NCI-H2107 (cell line): ENCODE measurements at places on chromosomes 13 and 19.
A peak's percentile ranks its signal among the peaks of the same experiment; 100 is the strongest.

DNA sequence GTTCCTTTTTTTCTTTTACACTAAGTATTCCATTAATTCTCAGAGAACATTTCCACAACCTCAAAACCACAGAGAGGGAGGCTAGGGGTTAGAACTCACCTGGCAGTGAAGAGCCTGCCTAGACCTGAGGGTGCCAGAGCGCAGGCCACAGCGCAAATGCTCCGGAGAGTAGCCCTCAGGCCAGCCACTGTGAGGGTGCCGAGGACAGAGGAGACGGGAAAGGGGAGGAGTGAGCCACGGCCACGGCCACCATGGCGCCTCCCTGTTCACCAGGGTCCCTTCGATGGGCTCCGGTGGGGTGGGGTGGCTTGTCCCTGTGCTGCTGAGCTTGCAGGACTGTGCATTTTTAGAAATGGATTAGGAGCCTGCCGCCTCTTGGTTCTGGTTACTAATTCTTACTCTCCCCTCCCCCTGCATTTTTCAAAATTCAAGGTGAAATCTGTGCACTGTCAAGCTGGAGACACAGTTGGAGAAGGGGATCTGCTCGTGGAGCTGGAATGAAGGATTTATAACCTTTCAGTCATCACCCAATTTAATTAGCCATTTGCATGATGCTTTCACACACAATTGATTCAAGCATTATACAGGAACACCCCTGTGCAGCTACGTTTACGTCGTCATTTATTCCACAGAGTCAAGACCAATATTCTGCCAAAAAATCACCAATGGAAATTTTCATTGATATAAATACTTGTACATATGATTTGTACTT lies 58.8 kb downstream of the GGACT start:
- DNase-seq = no peak

DNA sequence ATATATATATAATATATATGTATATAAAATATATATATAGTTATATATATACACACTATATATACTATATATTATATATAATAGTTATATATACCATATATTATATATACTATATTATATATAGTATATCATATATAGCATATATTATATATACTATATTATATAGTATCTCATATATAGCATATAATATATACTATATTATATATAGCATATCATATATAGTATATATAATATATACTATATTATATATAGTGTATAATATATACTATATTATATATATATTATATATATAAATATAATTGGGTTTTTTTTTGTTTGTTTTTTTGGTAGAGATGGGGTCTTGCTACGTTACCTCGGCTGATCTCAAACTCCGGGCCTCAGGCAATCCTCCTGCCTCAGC lies 11.6 kb upstream of the HNRNPL start:
- no peak for DNase-seq

DNA sequence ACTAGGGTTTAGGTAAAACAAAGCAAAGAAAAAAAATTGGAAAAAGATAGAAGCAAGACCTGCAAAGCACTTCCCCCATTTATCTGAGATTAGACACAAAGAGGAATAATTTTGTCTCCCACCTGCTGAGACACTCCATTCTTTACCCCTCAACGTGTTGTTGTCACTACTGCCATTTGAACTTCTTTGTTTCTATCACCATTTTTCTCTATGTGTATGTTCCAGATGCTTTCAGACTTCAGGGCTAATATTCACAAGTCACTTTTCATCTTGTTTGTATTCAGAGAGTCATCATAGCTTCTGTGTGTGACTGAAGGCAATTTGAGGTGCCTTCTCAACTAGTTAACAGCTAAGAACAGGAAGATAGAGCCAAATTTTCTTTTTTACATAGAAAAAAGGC lies 512.5 kb downstream of the TBC1D4 start:
- no peak for DNase-seq

DNA sequence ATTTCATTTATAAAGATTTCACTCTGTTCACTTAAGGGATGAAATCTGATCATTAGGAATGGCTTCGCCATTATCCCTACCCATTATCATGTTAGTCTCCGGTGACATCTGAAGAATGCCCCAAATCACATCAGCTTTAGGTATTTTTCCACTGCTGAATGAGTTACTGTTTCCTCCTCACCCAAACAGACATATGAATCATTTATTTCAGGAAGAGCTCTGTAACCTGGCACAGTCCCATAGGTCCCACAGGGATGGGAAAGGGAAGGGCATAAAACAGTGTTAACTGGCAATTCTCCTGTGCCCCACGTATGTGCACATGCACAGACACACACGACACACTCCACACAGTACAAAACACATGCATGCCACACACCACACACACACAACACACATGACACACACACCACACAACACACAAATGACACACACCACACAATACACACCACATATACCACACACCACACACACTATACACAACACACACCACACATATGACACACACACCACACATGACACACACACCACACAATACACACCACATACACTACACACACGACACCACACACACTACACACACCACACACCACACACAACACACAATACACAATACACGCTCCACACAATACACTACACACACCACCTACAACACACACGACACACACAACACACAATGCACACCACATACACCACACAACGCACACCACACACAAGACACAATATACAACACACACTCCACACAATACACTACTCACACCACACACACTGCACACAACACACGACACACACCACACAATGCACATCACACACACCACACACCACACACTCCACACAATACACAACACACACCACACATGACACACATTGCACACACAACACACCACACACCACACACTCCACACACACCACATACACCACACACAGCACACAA lies 15.4 kb downstream of the TMEM255B start:
- DNase-seq = no peak

GRCh38 chr13:42924344-42924743 lies 67.7 kb downstream of the EPSTI1 start:
- peak; percentile 3 for DNase-seq

GRCh38 chr13:109036078-109036780 lies 406.8 kb downstream of the MYO16 start:
- DNase-seq = no peak

- DNase-seq = no peak
Observed at GRCh38 chr19:35208121-35208520, 20.4 kb downstream of the FAM187B start.

DNA sequence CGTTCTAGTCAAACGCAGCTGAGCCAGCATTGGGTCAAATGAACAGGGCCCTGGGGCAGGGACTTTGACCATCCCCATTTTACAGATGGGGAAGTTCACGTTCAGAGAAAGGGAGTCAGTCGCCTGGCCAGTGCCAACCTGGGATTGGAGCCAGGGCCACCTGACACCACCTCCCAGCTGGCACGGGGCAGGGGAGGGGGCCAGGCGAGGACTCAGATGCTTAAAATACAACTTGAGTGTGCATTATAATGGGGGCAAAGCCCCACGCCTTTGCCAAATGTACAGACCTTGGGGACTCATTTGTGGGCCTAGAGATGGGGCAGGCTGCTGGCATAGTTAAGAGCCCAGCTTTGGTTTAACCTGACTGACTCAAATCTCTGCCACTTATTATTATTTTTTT lies 14.6 kb downstream of the PRR12 start:
- no peak for DNase-seq

DNA sequence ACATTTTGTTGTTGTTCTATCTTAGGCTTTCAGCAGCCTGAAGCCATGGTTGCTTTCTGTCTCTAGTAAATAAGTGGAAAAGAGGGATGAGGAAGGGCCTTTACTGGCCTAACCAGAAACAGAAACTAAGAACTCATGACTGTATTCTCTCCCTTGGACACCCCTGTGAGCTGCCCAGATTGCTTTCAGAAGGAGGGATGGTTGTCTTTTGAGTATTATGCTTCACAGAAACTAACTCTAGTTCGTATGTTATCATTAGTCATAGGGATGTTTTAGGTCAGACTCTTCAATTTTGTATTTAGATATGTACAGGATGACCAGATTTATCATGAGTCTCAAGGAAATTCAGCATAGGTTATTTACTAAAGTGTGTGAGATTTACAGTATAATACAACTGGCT lies 17.5 kb downstream of the BORA start:
- no peak for DNase-seq

DNA sequence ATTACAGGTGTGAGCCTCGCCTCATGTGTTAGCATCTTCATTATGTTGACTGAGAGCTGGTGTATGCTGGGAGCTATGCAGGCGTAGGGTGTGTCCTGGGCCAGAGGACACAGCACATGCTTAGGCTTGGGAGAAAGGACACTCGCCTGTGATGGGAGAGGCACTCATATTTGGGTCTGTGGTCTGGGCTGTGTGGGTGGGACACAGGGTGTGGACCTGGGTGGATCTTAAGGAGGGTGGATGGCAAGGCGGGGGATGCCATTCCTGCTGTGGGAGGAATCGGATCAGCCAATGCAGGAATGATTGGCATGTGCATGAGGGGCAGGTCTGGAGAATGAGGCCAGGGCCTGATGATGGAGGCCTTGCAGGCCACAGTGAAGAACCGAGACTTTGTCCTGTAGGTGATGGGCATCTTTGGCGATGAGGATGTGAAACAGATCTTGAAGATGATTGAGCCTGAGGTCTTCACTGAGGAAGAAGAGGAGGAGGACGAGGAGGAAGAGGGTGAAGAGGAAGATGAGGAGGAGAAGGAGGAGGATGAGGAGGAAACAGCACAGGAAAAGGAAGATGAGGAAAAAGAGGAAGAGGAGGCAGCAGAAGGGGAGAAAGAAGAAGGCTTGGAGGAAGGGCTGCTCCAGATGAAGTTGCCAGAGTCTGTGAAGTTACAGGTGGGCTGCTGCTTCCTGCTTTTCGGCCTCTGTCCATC lies 55.4 kb downstream of the RYR1 start:
- DNase-seq = no peak

GRCh38 chr19:28607066-28607583 lies 605.8 kb downstream of the UQCRFS1 start:
- no peak for DNase-seq

- DNase-seq = no peak
Observed at GRCh38 chr13:26864576-26864975, 104.0 kb upstream of the GPR12 start.

GRCh38 chr19:44677019-44677811 lies 5.9 kb downstream of the CEACAM19 start:
- no peak for DNase-seq

- no peak for DNase-seq
Observed at GRCh38 chr13:77994166-77994565, 75.5 kb upstream of the EDNRB start.

DNA sequence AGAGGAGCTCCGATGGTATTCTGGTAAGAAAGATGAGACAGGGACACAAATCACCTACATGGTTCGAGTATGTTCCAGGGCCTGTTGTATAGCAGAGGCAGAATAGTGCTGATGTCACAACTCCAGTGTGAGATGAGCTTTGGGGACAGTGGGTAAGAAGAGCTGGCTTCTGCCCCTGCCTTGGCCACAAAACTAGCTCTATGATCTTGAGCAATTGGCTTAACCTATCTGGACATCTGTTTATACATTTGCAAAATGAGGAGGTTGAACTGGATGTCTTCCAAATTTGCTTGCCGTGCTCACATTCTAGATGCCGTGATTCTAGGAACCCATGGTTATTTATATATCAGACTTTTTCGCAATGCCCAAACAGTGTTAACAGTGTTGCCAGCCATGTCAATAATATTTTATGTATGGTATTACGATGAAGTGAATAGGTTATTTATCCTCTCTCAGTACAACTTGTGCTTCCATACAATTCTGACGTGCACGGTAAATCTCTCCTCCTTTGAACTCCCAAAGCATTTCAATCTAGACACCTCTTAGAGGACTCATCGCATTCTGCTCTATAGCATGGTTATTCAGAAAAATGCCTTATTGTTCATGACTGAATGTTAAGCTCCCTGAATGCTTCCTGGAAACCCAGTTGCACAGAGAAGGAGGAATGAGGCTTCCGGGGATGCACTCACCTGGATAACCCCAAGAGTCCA lies 316.0 kb downstream of the FOXO1 start:
- no peak for DNase-seq

DNA sequence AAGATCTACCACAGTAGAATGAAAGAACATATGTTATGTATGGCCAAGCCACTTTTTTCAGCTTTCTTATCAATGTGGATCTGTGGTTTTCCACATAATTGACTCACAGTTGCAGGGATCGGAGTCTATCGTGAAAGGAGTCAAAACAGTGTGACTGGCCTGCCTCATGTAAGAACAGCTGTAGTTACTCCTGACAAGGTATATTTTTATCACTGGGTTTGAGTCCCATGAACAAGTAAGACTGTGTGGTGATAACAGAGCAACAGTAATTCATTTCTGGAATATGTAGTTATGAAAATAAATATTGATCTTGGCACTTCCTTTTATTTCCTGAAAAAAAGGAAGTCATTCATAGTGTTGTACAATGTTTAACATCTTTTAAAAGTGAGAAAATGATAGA lies 416.6 kb downstream of the KLF12 start:
- DNase-seq = no peak

- DNase-seq = no peak
Observed at GRCh38 chr19:42514449-42514848, 13.8 kb downstream of the CEACAM1 start.

GRCh38 chr13:34020388-34020787 lies 202.4 kb downstream of the RFC3 start:
- no peak for DNase-seq

- no peak for DNase-seq
Observed at GRCh38 chr19:30105727-30106126, 163.7 kb downstream of the URI1 start.

DNA sequence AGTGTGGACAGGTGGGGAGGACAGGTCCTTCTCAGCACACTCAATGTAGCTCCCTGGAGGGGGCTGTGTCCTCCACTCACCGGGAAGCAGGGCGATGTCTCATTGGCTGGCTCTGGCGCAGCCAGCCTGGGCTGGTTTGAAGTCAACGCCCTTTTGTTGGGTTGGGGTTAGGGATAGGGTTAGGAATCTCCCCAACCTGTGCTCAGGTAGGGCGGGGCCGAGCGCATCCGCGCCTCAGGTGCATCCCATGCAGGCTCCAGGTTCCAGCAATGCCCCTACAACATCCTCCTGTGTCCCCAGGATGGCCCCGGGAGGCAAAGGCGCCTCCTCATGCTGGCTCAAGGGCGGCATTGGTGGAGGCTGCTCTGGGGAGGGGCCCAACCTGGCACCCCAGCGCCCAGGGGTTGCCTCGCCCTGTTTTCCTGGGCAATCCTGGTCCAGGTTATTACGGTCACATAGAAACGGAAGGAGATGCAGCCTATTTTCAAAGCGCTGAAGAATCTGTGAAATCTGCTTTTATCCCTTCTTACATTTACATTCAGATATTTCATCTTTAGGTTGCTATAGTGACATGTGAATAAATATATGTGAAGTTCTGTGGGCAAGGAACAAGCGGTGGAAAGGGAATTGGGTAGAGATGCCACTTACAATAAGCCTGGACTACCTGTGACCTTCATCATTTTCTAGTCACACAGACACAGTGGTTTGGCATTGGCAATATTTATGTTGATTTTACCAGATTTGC lies 74.3 kb downstream of the TM9SF2 start:
- no peak for DNase-seq

GRCh38 chr13:100674572-100674871 lies at the start of gene TMTC4:
Gene TMTC4 (minus strand): TSS chr13:100674795. CDS start chr13:100670362, 4,433 bp downstream.
- no peak for DNase-seq

- no peak for DNase-seq
Observed at GRCh38 chr19:51887522-51888498, at the start of gene ZNF577. Gene ZNF577 (minus strand): TSS chr19:51887951. CDS start chr19:51880382, 7,569 bp downstream.

- DNase-seq = no peak
Observed at GRCh38 chr13:73687087-73687486, 447.1 kb downstream of the KLF12 start.
